Stimulated activated CD4-positive, alpha-beta T cell treated with anti-CD3 and anti-CD28 coated beads, Interleukin-12 subunit alpha, Interleukin-12 subunit beta, amount 100 ng/mL, for 48 hours (primary cell): ENCODE measurements at places on chromosomes 1 and 21.
A peak's percentile ranks its signal among the peaks of the same experiment; 100 is the strongest.

DNA sequence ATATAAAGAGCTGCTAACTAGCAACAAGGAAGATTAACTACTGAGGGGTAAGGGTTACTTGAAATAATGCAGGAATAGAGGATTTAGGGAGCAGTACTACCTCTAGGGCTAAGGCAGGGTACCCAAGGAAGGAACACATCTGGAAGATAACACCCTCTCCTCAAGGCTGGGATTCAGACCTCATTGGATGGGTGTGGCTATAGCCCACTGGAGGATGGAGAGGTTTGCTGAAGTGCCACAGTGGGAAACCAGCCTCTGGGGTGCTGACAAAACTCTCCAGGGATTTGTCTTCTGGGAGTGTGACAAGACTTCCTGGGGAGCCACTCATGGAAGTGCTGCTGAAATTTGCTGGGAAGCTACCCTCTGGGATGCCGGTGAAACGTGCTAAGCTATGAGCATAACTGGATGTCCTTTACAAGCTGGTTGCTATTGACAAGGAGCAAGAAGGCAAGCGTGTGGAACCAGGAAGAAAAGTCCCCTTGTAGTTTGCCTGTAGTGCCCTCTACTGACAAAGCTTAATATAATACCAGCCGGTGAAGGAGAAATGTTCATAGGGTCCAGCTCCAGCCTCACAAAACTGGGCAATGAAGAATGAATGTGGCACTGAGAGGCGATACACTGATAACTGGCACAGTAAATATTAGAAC lies 122.8 kb upstream of the USP24 start:
- DNase-seq: peak; percentile 24

- DNase-seq: no peak
Observed at GRCh38 chr21:35232545-35233176, 183.6 kb upstream of the RUNX1 start.

GRCh38 chr1:220371324-220371723 lies 99.1 kb upstream of the RAB3GAP2 start:
- DNase-seq: no peak

DNA sequence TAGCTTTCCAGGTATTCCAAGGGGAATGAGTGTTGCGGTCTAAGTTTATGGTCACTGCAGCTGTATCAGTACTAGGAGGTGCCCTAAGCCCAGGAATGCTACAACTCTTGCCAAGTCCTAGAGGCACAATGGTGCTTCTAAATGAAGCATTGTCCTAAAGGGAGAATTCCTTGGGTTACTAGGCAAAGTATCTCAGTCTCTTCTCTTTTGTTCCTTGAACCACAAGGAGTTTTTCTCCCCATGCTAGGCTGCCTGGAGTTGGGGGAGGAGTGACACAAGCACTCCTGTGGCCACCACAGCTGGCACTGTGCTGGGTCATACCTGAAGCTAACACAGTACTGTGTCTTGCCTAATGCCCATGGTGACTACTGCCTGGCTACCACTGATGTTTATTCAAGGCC lies 50.7 kb downstream of the KMO start:
- DNase-seq: no peak

DNA sequence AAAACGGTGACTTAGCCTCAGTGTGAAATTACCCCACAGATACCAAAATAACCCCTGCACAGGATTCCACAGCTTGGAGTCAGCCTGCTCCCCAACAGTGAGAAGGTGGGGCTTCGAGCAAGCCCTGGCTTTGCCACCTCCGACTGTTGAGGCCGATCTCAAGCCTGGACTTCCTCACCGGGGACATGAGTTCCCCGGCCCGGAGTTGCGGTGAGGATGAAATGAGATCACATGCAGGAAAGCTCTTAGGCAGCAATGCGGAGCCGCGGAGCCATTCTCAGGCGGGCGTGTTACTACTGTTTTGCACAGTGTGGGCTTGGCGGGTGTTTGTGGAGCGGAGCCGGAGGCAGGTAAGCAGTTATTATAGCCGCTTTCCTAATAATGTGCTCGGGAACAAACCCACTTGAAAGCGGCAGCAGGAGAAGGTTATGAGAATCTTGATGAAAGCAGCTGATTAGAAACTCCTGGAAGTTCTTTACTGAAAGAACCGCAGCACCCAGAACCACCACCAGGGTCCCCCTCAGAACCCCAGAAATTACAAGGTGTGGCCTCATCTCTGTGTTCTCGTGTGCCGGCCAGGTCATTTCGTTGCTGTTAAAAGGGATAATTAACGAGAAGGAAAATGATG lies 3.9 kb upstream of the CLSTN1 start:
- no peak for DNase-seq

DNA sequence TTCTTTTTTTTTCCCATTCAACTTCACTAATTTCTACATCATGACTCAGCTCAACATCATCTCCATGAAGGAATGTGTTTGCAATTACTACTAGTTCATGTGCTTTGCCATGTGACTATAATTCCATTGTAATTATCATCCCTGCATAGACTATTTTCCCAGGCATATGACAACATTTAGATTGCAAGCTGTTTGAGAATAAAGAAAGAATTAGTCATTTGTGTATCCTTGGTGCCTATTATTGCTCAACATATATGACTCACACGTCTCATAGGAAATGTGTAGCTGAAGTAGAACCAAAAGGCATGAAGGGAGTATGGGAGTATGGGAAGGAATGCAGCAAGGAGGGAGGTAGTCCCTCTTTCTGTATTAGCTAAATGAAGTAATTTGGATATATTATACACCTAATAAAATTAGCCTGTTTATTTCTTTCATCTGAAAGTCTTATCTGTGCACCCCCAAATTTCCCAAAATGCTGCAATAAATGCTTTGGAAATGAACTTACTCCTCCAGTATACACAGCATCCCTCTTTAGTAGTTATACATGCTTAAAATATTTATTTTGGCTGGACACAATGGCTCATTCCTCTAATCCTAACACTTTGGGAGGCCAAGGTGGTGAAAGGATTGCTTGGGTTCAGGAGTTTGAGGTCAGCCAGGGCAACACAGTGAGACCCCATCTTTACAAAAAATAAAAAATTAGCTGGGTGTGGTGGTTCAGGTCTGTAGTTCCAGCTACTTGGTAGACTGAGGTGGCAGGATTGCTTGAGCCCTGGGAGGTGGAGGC lies 316.9 kb upstream of the ADGRL4 start:
- no peak for DNase-seq

DNA sequence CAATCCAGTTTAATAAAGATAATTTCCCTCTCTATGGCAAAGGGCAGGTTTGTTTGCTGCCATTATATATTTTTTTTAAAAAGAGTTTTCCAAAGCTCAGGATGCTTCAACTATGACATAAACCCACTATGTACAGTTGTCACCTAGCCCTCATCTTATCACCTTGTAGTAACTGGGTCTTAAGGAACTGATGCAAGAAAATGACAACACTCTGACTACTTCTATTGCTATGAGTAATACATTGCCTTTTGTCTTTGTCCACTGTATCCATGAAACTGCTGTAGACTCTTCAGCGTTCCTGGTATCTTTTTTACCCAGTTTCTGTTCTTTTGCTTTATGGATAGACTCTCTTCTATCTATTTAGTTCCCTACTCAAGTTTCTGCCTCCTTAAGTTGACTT lies 586.5 kb downstream of the NEGR1 start:
- DNase-seq: no peak

GRCh38 chr1:72283022-72283306 lies 625 bp upstream of the NEGR1 start:
- DNase-seq: no peak

- DNase-seq: no peak
Observed at GRCh38 chr1:178382372-178382771, 114.4 kb downstream of the CLEC20A start.

DNA sequence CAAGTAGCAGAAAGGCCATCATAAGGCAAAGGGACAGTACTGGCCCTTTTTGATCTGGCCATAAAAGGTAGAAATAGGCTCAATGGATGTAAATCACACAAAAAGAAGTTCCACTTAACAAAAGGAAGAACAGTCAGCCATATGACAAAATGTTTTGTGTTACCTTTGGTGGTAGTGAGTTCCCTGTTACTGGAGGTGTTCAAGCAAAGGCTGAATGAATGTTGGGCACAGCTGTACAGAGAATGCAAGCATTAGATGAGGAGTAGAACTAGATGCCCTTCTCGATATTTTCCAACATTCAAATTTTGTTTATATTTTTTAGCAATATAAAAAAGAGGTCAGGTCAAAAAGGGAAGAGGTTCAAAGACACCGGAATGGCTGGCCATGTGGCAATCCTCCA lies 20.0 kb downstream of the OLFML3 start:
- no peak for DNase-seq

DNA sequence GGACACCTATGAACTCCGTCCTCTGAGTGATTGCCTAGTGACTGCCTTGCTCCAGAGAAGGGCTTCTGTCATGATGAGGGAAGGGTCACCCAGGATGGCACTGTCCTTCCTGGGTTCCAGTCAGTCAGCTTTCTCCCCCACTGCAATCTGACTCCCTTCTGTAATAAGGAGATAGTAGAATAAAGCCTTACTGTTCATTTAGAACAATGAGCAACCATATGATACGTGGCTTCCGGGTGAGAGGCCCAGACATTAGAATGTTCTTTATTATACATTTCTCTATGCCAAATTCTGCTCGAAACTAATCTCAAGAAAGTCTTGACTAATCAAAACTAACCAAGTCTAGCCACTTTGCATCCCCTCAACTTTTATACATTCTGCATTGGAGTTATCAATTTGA lies 8.5 kb upstream of the MTMR11 start:
- DNase-seq: no peak

GRCh38 chr1:112304126-112304525 lies 91.9 kb upstream of the CTTNBP2NL start:
- DNase-seq: no peak

DNA sequence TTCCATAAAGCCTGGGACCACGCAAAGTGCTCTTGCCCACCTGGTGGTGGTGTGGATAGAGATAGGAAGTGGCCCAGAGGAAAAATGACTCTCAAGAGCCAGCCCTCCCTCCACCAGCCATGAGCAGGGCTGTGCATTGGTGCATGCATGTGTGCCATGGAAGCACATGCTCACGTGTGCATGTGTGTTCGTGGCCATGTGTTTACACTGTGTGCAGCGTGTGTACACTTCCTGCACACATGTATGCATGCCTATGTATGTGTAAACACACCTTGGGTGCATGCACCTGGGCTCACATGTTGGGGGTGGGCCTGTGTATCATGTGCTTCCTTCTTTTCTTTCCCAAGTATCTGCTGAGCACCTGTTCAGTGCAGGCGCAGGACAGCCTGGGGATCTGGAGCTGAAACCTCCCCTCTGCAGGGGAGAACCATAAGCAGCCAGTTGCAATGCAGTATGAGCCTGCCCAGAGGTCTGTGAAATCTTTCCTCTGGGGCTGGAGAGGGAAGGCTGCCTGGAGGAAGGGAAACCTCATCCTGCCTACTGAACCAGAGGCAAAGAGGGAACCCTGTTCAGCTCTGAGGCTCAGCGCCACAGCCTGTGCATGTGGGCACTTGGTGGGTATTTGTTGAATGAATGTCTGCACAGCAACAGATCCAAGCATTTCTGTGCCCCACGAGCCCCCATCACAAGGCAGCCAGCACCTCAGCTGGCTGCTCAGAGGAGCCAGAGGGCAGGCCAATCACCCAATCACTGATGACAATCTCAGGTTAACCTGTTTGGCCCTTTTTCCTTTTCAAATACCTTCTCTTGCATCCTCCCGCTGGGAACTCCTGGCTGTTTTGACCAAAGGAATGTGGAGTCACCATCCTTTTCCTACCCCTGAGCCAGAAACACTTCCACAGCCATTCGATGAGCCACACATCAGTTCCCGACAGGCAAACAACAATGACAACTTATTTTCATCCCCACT lies 327.0 kb downstream of the NPHP4 start:
- no peak for DNase-seq

DNA sequence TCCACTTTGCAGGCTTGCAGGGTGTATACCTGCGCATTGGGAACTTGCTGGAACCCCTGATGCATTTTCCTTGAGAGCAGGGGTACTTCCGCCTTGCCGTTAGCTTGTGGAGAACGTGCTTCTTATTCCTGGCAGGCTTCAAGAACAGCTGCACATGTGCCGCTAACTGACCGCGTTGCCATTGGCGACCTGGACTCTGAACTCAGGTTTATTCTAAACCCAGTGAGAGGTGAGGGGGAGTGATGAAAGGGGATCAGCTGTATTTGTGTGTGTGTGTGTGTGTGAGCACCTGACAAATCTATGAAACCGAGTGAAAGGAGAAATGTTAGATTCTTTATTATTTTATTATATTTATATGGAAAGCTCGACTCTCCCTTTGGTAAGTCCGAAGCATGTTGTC lies 128.6 kb downstream of the HUNK start:
- no peak for DNase-seq

DNA sequence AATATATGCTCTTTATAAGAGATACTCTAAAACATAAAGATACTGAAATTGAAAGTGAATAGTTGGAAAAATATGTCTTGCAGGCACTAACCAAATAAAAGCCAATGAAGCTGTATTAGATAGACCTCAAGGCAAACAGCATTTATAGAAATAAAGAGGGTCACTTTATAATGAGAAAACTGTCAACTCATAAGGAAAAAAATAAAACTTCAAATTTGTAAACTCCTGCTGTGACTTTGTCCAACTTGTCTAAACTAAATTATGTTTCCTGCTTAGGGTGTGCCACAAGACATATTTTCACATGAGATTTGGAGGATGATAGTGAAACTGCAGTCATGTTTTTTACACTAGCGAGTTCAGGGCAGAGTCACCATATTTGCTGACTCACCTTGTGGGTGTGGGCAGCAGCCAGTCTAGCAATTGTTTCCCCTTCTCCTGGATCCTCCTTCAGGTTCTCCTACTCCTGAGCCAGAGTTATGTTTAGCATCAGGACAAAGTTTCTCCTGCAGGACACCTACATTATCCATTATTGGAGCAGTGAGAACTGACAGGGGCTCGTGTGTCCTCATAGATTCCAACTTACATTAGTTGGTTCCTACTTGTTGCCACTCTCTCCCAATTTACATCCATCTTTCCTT lies 43.8 kb downstream of the CD53 start:
- DNase-seq: no peak

- DNase-seq: no peak
Observed at GRCh38 chr1:180611016-180611930, 20.5 kb upstream of the XPR1 start.

- DNase-seq: no peak
Observed at GRCh38 chr1:46830665-46831322, 31.9 kb downstream of the CYP4B1 start.

DNA sequence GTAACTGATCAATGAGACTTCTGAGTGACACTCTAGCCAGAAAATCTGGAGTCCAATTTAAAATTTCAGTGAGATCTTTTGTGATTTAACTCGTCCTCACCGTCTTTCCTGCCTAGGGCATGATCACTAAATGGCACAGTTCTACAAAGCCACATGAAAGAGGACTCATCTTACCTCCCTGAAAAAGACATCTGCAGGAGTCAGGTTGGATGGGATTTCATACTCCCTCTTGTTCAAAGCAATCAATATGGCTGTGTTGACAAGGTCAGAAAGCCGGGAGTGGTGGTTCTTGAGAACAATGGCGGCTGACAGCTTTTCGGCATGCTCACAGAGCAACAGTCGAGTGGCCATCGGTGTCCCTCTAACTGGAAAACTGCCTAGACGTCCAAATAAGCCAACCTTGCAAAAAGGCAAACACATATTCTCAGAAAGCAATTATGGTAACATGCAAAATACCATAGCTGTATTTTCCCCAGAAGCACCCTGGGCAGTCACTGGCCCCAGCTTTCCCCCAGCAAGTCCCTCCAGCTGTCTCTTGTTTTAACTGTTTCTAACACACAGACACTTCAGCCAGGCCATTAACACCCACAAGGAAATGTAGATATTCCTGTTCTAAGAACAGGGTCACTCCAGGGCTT lies 36.6 kb upstream of the ACTA1 start:
- DNase-seq: no peak
